ENCODE measurements at places on chromosomes 7 and 10.

DNA sequence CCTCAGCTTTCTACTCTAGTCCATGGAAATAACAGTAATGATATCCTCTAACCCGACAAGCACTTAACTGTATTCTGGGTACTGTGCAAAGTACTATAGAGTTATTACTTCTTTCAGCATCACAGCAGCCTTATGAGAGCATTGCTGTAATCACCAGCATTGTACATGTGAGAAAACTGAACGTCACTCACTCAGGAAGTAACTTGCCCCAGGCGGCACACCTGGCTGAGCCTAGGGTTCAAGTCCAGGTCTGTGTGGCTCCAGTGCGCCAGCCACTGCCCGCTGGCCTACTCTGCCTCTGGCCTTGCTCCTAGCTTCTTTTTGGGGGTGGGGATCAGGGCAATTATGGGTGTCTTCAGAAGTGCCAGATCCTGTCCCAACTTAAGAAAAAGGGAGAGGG is 50.5 kb downstream of the ZMIZ1 start:
- no peak for DNase-seq

- DNase-seq = no peak
Measured at GRCh38 chr7:139634087-139634486, 110.6 kb downstream of the CLEC2L start.

DNA sequence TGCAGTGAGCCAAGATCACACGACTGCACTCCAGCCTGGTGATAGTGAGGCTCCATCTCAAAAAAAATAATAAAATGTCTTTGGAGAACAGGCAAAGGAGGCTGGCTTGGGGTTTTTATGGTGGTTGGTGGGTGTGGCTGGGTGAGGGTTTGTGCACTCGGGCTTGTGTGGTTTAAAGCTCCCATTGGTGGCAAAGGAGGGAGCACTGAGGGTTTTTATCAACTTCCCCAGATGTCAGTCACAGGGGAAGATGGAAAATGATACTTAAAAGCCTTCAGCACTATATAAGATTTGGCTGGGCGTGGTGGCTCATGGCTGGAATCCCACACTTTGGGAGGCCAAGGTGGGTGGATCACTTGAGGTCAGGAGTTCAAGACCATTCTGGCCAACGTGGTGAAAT is 16.3 kb upstream of the RNF216 start:
- no peak for DNase-seq

- no peak for DNase-seq
Measured at GRCh38 chr7:1552200-1552599, 3.8 kb downstream of the TMEM184A start.

- DNase-seq = no peak
Measured at GRCh38 chr7:151254316-151254715, 5.8 kb upstream of the SMARCD3 start.

DNA sequence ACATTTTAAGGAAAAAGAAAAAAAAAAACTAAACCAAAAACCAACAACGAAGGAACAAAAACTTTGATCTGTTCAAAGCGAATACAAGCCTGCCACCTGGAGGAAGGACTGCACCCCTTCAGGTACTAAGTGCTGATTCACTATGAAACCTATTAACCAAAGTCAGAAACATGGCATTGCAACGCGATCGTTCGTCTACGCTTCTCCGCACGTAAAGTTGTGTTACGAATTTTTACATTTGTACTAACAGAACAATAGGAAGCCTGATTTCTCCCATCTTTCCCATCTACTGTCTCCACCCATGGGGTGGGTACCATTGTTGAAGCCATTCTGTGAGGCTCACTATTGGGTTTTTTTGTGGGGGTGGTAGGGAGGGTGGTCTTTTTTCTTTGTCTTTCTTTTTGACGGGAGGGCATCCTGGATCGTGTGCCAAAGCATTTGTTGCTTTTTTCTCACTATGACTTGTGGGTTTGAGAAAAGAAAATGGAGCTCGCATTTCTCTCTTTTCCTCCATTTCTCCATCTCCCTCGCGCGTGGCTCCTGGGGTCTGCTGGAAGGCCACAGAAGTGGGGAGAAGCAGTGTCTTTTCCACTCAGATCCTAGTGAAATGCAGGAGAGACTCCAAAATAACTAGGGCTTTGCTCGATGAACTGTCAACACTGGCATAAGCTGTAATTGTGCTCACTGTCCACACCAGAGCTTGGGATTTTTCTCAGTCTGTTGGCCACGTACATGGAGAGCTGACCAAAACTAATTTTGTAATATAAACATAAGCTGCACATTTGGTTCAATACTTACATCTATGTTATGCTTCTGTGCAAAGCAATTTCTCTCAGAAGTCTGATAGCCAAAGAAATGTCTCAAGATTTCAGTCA is 100.9 kb upstream of the YAE1 start:
- peak; percentile 17 for DNase-seq

- DNase-seq = no peak
Measured at GRCh38 chr10:14612873-14613587, 161.7 kb downstream of the FAM107B start.

- DNase-seq = no peak
Measured at GRCh38 chr10:14822879-14823755, 14.7 kb downstream of the CDNF start.

DNA sequence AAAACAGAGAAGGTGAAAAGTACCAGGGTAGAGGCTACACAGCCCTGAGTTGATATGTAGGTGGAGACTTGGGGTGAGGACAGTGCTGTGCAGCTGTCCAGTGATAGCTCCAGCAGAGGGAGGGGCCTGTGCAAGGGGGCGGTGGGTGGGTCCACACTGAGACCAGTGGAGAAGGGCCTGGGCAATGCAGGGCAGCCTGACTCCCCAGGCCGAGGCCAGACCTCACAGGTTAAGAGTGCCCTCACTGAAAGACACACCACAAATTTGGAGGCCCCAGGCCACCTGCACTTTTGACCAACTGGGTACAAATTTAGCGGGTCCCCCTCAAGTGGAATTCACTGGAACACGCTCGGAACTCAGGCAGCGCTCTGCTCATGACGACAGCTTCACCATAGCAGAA is 6.7 kb upstream of the RASGEF1A start:
- DNase-seq = no peak

DNA sequence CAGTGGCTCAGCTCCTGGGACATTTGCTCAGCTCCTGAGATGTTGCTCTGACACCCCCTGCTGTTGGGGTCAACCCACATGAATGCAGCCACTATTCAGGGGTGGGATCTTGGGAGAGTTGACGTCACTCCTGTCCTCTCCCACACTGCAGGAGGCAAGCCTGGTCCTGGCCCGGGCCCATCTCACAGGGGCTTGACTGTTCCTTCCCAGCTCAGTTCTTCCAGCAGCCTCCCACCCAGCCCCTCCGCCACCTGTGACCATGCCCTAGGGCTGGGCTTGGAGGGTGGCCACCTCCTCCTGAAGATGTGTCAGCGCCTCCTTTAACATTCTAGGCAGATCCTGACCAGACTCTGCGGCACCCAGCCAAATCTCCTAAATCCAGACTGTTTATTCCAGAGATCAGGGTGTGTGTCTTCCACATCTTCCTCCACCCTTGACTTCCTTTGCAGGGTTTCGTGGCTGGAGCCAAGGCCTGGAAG is 19.1 kb upstream of the OPALIN start:
- DNase-seq = no peak

DNA sequence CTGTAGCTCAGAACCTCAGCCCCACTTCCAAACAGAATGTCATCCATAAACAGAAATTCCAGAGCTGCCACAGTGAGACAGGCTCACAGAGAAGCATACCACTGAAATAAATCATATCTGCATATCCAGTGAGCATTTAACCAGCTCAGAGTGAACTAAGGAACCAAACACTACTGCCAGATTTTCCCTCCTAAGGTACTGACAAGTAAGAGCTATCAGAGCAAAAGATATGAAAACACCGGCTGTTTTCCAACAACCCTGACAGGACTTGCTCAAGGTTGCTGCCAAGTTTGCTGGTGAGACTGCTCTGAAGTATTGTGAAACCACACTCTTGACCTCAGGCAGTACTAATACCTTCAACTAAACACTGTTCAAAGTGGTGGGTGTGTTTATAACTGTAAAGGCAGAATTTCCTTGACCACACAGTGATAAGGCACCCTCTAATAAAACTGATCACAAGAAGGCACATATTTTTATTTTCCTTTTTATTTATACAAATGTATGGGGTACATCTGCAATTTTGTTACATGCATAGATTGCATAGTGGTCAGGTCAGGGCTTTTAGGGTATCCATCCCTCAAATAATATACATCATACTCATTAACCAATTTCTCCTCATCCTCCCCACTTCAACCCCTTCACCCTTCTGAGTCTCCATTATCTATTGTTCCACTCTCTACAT is 18.3 kb downstream of the SGMS1 start:
- DNase-seq = no peak

- DNase-seq = no peak
Measured at GRCh38 chr7:75737856-75738603, 711 bp downstream of the HIP1 start.

- DNase-seq = no peak
Measured at GRCh38 chr7:47435889-47436312, 146.0 kb downstream of the TNS3 start.

DNA sequence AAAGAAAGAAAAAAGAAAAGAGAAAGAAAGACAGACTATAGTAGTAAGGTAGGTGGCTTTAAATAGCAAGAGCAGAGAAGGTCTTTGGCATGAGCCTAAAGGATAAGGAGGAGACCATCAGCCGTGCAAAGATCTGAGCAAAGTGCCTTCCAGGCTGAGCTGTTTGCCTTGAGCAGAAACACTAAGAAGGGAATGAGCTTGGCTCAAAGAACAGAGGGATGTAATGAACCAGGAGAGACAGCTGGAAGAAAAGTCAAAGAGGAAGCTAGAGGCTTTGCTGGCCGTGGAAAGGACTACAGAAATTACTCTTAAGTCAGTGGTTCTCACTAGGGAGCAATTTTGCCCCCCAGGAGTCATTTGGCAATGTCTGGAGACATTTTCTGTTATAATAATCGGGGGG is 228.6 kb downstream of the FGFR2 start:
- DNase-seq = no peak

DNA sequence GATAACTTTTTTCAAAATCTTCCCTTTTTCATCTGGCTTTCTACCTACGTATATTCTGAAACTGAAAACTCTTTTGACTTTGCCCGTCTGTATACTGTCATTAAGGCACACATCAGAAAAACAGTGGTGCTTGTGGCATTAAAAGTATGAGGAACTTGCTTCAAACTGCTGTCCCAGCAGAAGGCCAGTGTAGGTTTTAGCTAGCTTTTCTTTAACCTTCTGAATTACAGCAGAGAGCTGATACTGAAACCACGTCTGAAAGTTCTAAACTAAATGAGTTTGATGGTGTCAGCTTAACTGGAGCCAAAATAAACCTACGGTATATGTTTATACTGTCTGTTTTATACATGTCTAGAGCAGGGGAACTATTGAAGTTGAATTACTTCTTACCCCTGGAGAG is 283.4 kb downstream of the TFEC start:
- no peak for DNase-seq

DNA sequence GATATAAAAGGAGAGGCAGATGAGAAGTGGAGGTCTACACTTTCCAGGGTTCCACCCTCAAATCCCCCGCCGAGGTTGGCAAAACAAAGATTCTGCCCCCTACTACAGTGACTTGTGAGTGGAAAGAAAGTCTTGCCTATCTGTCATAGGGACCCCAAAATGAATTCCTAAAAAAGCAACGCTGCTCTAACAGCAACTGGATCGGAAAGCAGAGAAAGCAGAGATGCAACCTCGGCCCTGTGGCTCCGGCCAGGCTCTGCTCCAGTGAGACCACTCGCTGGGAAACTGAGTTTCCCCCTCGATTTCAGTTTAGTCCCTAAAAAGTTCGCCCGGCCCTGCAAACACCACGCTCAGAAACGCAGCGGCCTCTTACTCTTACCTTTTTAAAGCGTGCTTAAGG is 297.9 kb upstream of the NFE2L3 start:
- no peak for DNase-seq

GRCh38 chr10:3714967-3715366 is 70.0 kb downstream of the KLF6 start:
- no peak for DNase-seq

DNA sequence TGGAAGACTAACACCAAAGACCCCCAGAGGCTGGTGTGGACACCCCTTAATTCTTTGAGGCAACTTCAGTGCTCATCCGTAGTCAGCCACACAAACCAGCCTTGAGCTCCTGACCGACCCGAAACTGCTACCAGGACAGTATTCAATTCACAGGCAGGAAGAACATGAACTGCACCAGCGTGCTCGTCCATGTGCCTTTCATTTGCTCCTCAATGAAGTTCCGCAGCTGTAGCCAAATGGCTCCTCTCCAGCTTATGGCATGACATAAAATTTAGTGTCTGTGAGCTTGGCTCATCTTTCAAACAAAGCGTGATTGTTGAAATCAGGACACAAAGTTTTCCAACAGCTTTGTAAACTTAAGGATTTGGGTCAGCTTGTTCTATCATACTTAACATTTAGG is 144.1 kb upstream of the FAM171A1 start:
- no peak for DNase-seq

- DNase-seq = no peak
Measured at GRCh38 chr10:74967911-74968666, 141.7 kb downstream of the KAT6B start.

DNA sequence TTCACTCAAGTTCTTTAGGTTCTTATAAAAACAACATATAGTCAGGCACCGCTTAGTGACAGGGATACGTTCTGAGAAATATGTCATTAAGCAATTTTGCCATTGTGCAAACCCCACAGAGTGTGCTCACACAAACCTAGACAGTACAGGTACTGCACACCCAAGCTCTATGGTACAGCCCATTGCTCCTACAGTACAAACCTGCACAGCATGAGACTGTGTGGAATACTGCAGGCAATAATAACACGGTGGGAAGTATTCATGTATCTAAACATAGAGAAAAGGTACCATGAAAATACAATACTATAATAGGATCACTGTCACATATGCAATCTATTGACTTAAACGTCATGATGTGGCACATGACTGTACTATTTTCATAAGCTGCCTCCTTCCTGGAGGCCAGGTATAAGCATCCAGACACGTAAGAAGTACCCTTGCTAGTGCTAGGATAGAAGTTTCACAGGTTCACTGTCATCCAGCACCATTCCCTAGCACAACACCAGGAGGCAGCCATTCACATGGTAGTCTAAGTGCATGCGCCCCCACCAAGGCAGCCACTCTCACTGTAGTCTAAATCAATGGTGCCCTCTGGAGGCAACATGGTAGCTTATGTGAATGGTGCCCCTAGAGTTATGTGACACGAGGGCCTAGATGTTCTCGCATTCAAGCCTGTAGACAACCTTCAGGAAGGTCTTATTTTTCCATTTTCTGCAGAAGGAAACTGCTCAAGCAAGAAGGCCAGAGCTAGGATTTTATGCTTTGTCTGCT is 98.5 kb downstream of the ARHGAP22 start:
- DNase-seq = no peak

GRCh38 chr10:101644002-101644401 is 51.0 kb downstream of the FBXW4 start:
- DNase-seq = no peak

- DNase-seq = no peak
Measured at GRCh38 chr10:117163061-117163953, 25.2 kb upstream of the VAX1 start.

Data from GM12878 (cell line).